ENCODE measurements at places on chromosomes 12 and 14.

DNA sequence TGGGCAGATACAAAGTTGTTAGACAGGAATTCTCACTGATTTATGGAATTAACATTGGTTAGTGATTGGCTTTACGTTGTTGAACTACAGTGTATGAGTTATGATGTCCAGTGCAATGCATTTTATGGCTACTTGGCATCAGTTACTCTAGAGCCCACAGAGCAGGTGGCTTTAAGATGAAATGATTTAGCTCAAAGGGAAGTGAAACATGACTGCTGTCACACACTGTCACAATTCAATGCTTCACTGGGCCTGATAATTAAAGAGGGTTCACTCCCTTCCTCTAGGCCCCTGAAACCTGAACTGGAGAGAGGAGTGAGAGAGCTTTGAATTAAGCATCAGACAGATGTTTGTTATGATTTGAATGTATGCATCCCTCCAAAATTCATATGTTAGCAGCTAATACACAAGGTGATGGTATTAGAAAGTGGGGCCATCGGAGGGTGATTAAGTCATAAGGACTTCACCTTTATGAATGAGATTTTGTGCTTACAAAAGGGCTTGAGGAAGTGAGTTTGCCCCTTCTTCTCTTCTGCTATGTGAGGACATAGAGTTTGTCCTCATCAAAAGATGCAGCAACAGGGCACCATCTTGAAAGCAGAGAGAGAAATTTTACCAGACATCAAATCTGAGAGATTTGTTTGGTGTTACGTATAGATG, 175.8 kb upstream of the GRIN2B start:
- DNase-seq = peak; percentile 17

DNA sequence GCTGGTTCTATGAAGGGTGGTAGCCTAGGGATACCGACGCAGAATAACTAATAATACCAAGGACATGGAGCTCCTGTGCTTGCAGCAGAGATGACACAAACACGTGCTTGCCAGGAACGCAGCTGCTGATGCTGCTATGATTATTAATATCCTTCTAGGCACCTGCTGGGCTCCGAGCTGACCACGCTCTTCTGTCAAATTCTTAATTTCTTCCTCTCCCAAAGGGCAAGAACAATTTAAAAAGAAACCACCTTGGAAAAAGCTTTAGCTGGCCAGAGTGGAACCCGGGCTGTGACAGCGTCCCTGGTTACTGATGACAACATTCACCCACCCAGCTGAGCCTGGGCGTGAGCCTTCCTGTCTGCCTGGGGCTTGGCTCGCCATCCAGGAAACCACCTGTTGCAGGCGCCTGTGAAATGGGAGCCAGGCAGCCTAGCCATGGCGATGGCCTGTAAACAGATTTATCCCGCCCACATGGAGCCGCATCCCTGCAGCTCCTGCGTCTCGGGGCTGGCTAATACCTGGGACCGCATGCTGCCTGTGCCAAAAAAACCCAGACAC, 28.8 kb downstream of the CLMN start:
- peak; percentile 25 for DNase-seq

GRCh38 chr14:35385042-35385839, 19.3 kb downstream of the NFKBIA start:
- no peak for DNase-seq

DNA sequence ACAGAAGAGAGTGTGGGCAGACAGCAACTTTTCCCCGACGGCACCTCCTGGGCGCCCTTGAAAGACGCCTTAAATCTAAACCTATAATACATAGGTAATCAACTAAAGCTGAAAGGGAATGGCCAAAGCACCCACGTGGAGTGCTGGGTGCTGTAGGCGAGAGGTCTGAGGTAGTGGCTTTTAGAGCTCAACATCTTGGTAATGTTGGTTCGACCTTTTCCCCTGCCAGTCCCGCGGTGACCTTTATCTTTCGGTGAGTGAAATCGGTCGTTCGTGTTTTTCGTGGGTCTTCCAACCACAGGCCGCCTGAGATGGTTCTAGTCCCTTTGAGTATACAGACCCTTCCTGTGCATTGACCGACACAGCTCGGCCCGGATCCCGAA, 9.1 kb downstream of the OR6S1 start:
- DNase-seq = no peak
